Stimulated activated CD8-positive, alpha-beta memory T cell treated with anti-CD3 and anti-CD28 coated beads, Interleukin-15, amount 100 ng/mL, for 4 hours (primary cell): ENCODE measurements at places on chromosomes 3 and 15.

DNA sequence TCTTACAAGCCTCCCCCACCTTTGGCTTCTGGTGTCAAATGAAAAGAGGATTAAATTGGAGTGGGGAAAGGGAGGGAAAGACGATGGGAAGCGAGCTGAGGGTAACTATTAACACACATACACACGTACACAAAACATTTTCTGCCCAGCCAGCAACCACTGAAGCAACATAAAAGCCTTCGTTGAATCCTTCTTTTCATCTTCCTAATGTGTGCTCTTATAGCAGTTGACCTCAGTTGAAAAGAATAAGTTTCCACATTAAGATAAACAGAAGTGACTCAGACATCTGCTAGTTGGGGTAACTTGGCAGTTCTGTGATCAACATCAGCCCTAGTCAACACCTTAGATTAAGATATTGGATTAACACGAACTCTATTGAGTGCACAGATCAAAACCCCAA lies 558.5 kb downstream of the MECOM start:
- DNase-seq = no peak

DNA sequence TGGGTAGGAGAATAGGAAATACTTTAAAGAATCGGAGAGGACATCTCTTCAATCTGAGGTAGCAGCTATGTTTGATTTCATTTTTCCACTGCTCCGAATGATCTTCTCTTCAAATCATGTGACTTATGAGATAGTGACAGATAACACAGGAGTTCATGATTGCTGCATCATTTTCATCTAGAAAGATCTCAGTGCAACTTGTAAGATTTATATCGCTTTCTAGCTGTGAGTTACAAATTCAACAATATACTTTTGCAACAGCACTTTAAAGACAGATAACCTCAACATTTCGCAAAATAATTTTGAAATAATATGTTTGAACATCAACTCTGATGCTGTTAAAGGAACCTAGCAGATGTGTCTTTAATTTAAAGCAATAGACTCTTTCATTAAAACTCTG lies 99.9 kb upstream of the CCDC80 start:
- DNase-seq = no peak

GRCh38 chr15:41789662-41790061 lies 15.4 kb downstream of the MAPKBP1 start:
- DNase-seq = no peak

- no peak for DNase-seq
Observed at GRCh38 chr3:47578119-47578632, 489 bp downstream of the CSPG5 start.

DNA sequence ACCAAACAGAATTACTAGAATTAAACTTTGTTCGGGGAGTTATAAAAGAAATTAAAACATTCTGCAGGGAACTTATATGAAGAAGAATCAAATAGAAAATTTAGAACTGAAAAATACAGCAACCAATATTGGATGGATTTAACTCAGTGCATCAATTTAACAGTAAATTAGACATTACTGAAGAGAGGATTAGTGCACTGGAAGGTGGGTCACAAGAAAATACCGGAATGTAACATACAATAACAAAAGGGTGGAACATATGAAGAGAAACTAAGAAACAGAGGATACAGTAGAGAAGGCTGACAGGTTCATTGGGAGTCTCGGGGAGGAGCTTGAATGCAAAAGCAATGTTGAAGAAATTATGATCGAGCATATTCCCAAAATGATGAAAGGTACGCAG lies 56.3 kb downstream of the CDIN1 start:
- DNase-seq = no peak

- no peak for DNase-seq
Observed at GRCh38 chr3:130963878-130964277, 62.7 kb downstream of the ASTE1 start.

DNA sequence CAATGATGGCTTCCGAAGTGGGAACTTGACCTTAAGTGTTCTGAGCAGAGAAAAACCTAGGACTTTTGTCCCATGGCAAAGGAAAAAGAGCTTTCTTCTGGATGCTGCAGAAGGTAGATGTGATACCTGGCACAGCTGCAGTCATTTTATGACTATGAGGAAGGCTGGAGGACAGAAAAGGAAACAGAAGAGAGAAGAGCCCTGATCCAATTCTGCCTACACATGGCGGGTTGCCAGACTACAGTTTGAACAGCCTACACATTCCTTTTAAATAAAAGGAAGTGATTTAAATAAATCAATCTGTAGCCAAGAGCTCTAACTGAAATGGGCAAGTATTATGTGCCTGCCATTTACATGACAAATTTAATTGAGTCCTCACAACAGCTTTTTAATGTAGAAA lies 43.6 kb upstream of the CHRNB4 start:
- no peak for DNase-seq

- no peak for DNase-seq
Observed at GRCh38 chr3:106825962-106826605, 551.2 kb upstream of the CCDC54 start.

DNA sequence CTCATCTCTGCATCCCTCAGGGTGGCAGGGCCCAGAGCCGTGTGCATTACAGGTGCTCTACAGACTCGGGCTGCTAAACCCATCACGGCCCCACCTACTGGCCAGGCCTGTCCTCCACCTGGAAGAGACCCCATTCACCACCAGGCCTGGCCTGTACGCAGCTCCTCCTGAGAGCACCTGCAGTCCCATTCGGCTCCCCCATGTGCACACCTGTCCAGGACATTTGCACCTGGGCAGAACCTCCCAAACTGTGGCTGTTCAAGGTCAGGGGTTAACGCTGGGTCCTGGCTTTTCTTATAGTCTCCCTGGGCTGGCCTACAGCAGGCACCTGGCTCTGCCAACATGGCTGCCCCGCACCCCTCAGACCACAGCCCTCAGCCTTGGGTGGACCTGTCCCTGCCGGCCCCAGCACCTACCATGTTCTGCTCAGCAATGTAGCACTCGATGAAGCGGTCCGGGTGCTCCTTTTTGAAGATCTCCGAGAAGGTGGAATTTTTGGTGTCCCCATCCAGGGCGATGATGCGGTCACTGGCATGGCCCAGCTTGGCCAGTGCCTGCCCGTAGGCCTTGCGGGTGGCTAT lies 25.7 kb downstream of the TKT start:
- no peak for DNase-seq

GRCh38 chr15:57708047-57708446 lies 1.5 kb downstream of the POLR2M start:
- DNase-seq = no peak
